ENCODE measurements at places on chromosomes 2 and 18.

DNA sequence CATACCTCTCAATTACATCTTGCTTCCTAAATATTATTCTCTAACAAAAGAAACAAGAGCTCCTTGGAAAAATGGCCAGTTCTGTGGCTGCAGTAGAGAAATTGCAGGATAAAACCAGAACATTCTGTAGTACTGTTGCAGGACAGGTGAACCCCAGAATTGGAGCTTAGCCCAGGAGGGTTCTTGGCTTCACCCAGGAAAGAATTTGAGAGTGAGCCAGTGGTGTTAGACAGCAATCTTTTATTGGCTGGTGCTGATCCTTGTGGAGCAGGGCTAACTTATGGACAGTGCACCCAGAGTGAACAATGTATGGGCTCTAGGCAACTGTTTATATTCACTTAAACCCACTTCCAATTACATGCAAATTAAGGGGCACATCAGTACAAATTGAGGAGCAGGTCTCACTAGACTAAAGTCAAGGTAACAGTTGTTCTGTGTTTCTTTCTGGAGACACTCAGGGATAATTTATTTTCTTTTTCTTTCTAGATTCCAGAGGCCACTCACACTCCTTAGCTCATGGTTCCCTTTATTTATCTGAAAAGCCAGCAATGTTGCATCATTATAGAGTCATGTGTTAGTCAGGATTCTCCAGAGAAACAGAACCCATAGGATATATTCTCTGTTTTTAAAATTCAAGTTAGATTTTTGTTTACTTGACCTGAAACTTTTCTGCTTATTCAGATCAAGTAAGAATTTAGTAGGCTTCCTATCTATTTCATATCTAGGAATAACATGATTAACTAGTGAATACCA, 348.1 kb downstream of the CCDC85A start:
- DNase-seq = peak; percentile 34

DNA sequence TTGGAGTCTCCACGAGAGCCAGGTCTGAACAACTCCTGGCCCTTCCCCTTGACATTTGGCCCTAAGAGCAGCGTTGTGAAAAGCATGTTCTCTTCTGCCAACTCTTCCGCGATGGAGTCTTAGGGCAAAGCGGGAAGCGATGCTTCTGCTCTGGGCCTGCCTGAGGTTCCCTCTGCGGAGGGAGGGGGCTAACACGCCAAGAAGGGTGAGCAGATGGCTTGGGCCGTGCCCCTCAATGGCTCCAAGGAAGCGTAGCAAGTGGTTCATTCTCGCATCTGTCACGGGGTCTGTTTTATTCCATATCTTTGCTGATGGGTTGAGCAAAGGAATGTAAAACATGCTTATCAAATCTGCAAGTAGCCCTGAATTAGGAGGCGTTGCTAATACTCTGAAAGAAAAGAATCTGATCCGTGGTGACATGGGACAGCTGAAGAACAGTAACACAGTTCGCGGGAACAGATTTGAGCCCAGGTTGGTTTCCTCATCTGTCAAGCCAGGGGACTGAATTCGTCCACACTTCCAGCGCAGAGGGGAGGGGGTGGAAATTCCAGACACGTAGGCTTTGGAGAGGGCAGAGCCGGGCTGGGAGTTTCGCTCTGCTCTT, 38.0 kb downstream of the DNMT3A start:
- no peak for DNase-seq

DNA sequence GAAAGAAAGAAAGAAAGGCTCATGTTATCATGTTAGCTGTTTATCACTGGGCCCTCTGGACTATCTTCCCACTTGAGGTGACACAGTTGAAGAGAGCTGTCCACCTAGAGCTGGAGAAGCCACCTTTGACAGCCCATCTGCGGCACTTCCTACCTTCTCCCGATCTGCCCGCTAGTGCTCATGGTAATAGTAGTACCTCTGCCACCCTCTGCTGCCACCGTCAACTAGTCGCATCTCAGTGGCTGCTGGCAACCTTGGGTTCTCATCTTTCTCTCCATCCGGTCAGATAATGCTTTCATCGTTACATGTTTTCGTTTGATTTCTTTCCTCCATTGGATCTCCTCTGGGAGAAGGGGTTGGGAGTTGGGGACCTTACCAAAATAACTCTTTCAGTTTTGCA, 63.2 kb upstream of the COPS8 start:
- DNase-seq = no peak

- DNase-seq = no peak
Measured at GRCh38 chr2:148022882-148023281, 2.0 kb downstream of the MBD5 start.

DNA sequence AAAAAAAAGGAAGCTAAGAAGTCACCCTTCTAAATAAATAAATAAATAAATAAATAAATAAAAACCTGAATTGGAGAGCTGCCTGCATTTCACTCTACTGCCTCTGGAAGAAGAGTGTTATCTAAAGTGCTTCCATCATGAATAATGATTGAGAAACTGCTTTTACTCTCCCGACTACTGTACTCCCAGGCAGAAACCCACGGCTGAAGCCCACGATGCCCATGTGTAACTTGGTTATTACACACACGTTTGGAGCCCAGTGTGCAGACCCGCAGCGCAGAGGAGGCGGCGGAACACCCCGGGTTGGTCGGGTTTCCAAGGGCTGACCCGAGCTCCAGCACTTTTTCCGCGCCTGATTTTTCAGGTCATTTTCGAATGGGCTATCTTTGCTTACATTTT, 697 bp upstream of the SPATS2L start:
- DNase-seq = peak; percentile 54

GRCh38 chr2:238997137-238997390, 149.2 kb downstream of the TWIST2 start:
- DNase-seq = no peak

GRCh38 chr2:140988597-140988996, 1142.2 kb downstream of the LRP1B start:
- peak; percentile 49 for DNase-seq

DNA sequence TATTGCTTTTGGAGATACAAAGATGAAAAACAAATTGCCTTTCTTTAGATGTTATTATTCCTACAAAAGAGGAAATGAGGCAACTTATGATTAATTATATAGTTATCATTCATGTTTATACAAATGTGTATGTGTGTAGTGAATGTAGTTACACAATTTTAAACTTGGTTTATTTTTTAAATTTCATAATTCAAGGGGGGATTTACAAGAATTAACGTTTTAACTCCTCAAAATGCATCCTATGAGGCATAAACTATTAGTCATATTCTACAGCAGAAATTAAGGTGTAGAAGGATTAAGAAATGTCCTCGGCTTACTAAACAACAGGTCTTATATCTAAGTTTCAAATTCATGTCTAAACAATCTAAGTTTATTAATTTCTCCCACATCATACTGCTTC, 1545.8 kb downstream of the LRP1B start:
- no peak for DNase-seq

DNA sequence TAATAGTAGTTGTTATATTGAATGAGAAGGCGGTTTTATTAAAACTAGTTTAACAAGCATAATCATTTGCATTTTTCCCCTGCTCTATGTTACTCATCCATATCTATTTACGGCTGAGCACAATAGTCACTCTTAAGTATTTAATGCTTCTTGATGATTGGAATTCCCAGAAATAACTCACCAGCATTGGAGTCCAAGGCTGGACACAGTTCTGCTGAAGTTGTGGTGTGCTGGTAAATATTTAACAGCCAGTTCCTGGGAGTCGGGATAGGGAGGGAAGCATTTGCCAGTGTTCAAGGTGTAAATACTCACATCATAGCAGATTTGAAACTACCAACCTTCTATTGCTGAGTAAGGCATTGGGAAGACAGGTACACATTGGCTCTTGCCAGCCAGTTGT, 315.1 kb downstream of the MTX2 start:
- peak; percentile 60 for DNase-seq

- no peak for DNase-seq
Measured at GRCh38 chr2:173223871-173224270, 130.8 kb upstream of the CDCA7 start.
